Renal cortex interstitium (tissue), 15 donors: ENCODE measurements at places on chromosomes 4 and X. TPM values are rescaled to one million over a fixed set of nuclear protein-coding genes. Genes with fewer than 3 reads are reported as not detected.

DNA sequence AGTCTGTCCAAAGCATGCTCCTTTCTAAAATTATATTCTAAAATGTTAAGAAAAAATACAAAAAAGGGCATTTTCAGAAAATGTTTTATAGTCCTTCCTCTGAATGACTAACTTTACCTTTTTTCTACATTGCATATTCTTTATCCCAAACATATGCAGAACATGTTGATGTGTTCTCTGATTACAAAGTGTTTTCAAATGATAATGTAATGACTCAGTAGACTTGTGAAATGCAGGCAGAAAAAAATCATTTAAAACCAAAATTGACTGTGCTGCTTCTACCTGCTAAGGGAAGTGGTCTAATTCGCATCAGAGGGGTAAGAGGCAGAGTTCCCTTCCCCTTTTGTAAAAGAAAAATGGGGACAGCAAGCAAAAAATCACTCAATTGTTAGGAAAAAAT is 22.7 kb upstream of the YTHDC1 start:
- DNase-seq, result no peak

DNA sequence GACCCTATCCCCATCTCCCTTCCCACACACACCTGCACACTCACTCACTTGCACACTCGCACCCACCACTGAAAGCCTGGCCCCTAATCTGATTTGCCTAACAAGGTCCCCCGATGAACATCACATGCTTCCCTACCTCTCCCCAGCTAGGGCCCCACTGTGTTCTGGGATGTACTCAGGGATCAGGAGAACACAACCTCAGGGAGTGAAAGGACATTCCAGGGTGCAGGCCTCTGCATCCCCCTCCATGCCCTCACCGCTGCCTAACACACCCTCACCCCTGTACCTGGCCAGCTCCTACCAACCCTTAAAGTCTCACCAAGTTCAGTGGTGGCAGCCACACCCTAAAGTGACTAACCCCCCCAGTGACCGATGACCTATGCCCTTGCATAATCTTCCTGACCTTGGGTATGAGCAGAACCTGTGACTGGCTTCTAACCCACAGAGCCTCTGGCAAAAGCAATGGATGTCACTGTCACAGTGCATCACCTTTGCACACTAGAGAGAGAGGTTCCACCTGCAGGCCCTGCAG is 2.4 kb upstream of the AFAP1 start:
- no peak for DNase-seq

DNA sequence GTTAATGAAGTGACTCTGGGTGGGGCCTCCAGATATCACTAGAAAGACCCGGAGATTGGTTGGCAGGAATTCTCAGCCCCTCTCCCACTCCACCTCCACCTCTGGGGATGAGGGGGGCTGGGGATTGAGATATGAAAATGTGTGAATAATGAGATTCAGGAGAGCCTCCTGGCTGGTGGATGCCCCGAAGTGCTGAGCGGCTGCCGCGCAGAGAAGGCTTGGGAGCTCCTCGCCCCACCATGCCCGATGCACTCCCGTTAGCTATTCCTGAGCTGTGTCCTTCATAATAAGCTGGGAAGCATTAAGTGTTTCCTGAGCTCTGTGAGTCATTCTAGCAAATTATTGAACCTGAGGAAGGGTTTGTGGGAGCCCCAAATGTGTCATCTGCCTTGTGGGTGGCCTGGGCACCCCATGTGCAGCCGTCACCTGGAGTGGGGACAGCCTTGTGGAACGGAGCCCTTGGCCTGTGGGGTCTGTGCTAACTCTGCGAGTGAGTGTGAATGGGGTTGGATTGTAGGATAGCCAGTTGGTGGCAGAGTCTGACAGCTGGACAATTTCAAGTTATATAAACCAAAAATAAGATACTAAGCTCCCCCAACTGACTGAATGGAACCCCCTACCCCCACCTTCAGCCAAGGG is 4.4 kb upstream of the MAEA start:
- DNase-seq, result no peak

DNA sequence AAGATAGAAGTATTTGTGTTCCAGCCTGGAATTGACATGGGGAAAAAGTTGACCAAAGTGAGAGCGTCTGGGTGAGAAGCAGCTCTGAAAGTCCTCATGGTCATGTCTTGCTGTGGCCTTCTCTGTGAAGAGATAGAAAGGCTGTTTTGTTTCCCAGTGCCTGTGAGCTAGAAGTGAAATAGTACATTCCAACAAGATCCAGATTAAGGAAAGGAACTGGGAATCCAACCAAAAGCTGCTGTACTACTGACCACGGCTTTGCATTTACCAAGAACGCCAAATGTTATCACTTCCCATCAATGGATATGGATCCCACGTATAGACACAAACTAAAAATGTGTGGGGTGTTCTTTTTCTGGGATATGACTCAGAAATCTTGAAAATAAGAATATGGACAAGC is 51.2 kb downstream of the TENM3 start:
- DNase-seq, result no peak

DNA sequence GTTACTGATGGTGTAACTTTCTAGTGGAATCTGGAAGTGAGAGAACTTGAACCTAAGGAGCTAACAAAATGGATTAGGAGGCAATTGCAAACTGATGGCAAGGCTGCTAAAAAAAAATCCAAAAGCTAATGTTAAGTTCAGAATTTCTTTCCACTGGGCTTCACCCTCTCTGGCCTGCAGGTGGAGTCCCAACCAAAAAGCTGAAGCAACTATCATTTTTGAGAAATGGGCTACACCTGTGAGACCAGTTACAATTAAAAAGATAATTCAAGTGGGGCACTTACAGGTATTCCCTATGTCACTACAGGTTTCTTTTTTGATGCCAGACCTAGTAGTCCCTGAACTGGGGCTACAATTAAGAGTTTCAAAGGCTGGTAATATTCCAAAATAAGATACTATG is 142.1 kb upstream of the FTHL17 start:
- DNase-seq, result no peak

DNA sequence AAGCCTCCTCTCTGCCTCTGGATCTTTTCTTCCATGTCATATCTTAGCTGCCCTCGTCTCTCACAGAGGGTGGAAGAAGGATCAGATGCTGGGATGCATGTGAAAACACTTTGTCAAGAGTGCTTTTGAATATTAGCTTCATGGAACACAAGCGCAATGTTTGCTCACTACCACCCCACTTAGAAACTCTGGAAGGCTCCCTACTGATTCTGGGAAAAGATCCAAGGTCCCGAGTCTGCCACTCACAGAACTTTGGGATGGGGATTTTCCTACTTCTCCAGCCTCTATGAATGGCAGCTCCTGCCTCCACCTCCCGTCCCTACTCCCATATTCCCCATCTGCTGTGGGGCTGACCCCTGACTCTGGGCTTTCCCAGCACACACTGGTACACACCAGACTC is 40.2 kb upstream of the CRMP1 start:
- DNase-seq, result no peak

The KDR gene
- 43.8 TPM for polyA plus RNA-seq

The MMGT1 gene
- polyA plus RNA-seq, result 30.7 TPM

The USP51 gene
- 11.1 TPM for polyA plus RNA-seq

- DNase-seq, result no peak
Observed at GRCh38 chr4:82799006-82799881, 648 bp upstream of the SCD5 start.

GRCh38 chr4:120769227-120769626 is 153.3 kb downstream of the PRDM5 start:
- DNase-seq, result no peak

The RAB41 gene
- 1.2 TPM for polyA plus RNA-seq

DNA sequence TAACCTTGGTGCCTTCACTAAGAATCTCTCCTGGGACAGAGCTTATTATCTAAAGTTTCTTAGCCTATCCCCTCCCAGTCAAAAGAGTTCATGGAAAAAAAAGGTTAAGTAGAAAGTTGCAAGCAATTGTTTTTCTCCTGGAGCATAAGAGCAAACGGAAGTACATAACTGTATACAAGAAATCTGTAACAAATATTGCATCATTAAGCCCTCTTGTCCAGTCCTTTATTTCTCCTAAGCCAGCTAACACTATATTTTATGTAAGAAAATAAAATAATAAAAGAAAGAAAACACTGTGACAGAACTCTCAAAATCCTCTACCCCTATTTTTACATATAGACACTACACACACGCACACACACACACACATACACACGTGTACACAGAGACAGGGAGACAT is 255.3 kb downstream of the NAF1 start:
- DNase-seq, result no peak

DNA sequence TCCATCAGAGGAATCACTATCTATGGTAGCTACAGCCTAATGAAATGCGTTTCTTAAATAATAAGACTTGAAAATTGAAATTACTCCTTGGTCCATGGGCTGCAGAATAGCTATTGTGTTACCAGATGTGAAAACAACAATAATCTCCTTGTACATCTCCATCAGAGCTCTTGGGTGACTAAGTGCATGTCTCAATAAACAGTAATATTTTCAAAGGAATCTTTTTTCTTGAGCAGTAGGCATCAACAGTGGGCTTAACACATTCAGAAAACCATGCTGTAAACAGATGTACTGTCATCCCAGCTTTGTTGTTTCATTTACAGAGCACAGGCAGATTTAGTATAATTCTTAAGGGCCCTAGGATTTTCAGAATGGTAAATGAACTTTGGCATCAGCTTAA is 67.3 kb downstream of the GLUD2 start:
- no peak for DNase-seq

DNA sequence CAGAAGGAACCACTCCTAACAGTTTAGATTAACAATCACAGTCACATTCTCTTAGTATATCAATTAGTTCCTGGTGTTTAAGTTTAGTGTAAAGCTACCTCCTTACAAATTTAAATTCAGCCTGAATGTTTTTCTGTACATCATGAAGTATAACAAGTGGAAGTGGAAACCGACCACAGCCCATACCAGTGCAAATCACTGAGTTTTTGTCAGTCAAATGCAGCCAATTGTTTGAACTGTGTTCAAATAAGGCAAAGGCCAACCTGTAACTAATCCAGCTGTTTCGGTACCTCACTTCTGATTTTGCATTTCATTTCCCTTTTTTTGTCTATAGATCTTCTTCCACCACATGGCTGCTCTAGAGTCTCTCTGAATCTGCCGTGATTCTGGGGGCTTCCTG is 1215.3 kb downstream of the PCDH18 start:
- no peak for DNase-seq

DNA sequence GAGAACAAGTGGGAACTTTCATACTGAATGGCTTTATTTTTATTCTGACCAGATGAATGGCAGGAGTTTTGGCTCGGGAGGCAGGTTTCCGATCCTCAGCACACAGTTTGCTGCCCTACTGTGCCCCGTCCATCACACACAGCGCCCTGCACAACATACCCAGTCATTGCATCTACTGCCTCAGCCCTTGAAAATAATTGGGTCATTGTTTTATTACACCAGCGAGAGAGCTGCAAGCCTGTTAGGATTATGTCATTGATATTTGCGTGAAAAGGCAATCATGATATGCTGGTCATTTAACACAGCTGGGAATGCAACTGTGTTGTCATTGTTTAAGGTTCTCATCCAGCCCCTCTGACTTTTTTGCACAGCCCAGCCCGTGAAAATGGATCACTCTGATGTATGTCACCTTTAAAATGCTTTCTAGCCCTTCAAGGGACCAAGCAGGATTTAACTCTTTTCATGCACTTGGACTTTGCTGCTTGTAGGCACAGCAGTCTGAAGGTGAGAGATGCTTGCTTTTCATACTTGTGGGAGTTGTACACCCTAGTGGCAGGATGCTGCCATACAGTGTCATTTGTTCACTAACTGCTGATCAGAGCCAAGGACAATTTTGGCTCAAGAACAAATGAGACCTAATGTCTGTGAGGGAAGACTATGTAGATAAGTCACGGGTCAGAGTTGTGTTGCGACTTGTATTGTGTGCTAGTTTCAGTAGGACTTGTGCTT is 62.3 kb downstream of the RTL9 start:
- no peak for DNase-seq

GRCh38 chr4:166134285-166134684 is 261.2 kb downstream of the TLL1 start:
- no peak for DNase-seq

- DNase-seq, result no peak
Observed at GRCh38 chr4:72569719-72570235, 756 bp upstream of the ADAMTS3 start.

GRCh38 chrX:35562395-35562794 is 235.7 kb upstream of the MAGEB16 start:
- no peak for DNase-seq

GRCh38 chr4:7737752-7738457 is 201.8 kb downstream of the AFAP1 start:
- no peak for DNase-seq

DNA sequence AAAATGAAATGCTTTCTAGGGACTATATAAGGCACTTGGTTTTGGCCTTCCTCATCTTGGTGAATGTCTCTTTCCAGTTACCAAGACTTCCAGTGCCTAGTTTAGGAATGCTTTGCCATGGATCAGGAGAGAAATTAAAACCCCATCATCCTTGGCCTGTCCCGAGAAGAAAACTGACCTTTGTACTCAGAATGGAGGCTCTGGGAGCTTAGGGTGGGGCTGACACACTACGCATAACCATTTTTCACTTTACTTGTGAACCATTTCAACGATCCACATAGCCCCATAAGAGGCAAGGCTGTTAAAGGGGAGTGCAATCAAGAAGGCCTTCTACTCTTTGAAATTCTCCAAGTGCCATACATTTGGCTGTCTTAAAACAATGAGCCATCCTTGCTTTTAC is 26.7 kb upstream of the ZCCHC13 start:
- no peak for DNase-seq

The GUCY1B1 gene
- polyA plus RNA-seq, result 66.3 TPM

- DNase-seq, result no peak
Observed at GRCh38 chr4:5469151-5469775, 239.1 kb downstream of the EVC2 start.

The SSR4 gene
- 174 TPM for polyA plus RNA-seq

The ZNF827 gene
- polyA plus RNA-seq, result 31.9 TPM

The MAGEE2 gene
- 0.59 TPM for polyA plus RNA-seq

- DNase-seq, result no peak
Observed at GRCh38 chr4:38869511-38869910, 1.9 kb downstream of the FAM114A1 start.

DNA sequence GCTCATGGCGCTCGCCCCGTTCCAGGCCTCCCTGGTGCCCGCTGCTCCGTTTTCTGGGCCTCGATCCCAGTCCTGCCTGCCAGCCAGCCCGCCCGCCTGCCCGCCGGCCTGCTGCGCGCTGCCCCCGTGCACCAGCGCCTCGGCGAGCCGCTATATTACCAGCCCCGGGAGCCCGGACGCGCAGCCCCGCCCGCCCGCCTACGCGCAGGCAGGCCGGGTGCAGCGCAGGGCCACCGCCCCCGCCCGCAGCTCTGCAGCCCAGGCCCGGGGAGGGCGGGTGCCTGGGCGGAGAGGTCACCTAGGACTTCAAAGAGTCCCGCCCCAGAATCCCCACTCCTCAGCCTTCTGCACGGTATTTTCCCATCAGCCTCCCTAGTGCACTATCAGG is at the start of gene MAOB:
Gene MAOB (minus strand): TSS at position 157 of the 388 bp plus-strand sequence. CDS start 151 bp downstream, at position 6.
- no peak for DNase-seq

DNA sequence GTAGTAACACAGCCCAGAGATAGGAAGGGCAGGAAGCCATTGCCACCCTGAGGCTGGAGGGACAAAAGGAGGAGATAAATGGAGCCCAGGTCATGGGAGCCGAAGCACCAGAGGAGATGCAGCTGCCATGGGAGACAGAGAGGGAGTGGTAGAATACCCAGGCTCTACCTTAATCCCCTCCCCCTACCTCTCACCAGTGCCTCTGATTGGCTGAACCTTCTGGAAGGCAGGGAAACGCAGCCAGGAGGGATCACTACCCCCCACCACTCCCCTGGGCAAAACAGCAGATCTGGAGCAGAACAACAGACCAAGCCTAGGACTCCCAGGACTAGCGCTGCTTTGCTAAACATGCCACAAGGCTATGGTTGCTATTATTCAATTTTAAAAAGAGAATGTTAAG is 114.2 kb downstream of the ZNF827 start:
- DNase-seq, result no peak
